ENCODE measurements at places on chromosomes 16 and 17. TPM values are rescaled to one million over a fixed set of nuclear protein-coding genes. Genes with fewer than 3 reads are reported as not detected.

DNA sequence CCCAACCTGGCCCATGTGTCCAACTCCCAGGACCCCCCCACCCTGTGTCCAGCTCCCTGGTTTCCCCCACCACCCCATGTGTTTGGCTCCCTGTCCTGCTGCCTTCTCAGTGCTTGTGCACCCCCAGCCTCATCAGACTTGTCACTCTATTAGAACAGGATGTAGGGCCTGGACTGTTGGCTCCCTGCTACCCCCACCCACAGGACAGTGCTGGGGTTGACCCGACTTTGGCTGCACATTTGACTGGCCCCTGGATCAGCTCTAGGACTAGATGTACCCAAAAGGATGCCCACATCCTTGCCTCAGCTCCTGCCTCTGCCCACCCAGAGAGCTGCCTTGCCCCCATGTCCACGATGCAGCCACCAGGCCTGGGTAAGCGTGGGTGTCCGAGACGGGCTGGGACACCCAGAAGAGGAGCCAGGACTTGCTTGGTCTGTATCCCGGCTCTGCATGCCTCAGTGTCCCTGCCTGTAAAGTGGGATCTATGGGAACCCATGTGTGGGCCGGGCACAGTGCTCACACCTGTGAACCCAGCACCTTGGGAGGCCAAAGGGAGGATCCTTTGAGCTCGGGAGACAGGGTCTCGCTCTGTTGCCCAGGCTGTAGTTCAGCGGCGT is 1.5 kb upstream of the CCDC57 start:
- DNase-seq: no peak

DNA sequence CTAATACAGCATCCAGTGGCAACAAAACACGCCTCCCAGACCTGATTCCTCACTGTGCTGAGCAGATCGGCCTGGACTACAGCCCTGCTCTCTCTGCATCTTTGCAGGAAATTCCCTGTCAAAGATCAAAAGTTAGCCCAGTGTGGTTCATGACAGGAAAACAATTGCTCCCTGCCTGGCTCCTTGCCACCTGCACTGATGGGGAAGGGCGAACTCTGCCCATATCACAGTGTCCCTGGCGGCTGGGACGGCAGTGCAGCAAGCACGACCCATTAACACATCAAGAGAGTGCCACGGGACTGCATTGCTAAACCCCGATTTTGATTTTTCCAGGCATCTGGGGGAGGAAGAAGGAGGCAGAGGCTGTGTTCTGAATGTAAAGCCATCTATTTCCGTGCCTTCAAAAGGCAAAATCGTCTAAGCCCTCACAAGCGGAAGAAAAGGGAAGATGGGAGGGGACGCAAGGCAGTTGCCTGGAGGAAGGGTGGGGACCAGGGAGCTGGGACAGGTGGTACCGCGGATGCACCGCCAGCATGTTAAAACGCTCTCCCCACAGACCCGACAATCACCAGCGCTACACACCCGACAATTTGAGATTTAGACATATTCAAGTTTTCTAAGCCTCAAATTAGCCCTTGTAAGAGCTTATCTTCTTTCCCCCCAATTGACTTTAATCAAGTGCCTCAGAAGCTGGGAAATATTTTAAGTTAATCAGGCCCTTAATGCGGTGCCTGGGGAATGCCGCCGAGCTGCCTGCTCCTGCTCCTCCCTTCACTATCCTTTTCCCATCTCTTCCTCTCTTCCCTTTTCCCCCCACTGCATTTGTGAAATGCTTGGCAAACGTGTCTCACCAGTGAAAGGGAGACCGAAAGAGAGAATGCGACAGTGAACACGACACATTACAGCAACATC is 238.8 kb upstream of the CDH5 start:
- DNase-seq: peak; percentile 79

DNA sequence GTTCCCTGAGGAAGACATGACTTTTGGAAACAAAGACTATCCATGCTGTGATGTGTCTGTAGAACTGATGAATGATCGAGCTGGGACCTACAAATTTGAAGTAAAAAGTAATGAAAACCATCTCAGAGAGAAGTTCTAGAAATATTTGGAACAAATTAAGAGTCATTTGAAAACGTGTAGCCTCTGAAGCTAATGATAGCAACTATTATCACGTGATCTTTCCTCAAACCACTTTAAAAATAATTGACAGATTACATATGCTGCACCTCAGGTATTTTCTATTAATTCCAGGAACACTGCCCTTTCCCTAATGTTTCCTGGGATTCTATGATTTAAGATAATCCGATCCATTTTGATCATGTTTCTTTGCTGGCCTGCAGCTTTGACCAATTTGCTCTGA is 990.3 kb downstream of the CDH8 start:
- DNase-seq: no peak

GRCh38 chr16:55949518-55949917 is 74.3 kb upstream of the CES5A start:
- no peak for DNase-seq

KRT37 gene
- total RNA-seq: not detected

DNA sequence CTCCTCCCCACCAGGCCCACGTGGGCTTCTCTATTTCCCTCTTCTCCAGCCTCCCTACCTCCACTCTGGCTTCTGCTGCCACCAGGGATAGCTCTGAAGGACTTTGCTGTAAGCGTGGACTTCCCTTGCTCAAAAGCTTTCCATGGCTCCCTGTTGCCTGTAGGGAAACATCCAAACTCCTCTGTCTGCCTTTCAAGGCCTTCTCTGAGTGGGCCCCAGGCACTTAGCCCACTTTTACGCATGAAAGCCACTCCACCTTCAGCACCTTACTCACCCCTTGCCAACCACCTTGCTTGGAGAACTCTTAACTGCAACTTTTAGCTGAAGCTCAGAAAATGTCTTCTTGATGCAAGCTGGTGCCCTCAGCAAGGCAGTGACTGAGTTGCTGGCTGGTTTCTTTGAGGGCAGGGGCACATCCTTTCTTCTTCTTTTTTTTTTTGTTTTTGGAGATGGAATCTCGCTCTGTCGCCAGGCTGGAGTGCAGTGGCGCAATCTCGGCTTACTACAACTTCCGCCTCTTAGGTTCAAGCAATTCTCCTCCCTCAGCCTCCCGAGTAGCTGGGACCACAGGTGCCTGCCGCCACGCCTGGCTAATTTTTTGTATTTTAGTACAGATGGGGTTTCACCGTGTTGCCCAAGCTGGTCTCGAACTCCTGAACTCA is 52.0 kb upstream of the DLX4 start:
- DNase-seq: no peak

IGSF6 gene
- total RNA-seq: not detected

VKORC1 gene
- total RNA-seq: 57.0 TPM

CDC6 gene
- total RNA-seq: 88.4 TPM

CDRT15L2 gene
- not detected for total RNA-seq

GRCh38 chr17:63418540-63418939 is 27.6 kb downstream of the CYB561 start:
- DNase-seq: peak; percentile 40

- DNase-seq: no peak
Observed at GRCh38 chr16:12398029-12398682, 405.5 kb downstream of the CPPED1 start.

TRPV3 gene
- 17.4 TPM for total RNA-seq

- DNase-seq: no peak
Observed at GRCh38 chr16:15723808-15724207, 73.8 kb downstream of the NDE1 start.

DNA sequence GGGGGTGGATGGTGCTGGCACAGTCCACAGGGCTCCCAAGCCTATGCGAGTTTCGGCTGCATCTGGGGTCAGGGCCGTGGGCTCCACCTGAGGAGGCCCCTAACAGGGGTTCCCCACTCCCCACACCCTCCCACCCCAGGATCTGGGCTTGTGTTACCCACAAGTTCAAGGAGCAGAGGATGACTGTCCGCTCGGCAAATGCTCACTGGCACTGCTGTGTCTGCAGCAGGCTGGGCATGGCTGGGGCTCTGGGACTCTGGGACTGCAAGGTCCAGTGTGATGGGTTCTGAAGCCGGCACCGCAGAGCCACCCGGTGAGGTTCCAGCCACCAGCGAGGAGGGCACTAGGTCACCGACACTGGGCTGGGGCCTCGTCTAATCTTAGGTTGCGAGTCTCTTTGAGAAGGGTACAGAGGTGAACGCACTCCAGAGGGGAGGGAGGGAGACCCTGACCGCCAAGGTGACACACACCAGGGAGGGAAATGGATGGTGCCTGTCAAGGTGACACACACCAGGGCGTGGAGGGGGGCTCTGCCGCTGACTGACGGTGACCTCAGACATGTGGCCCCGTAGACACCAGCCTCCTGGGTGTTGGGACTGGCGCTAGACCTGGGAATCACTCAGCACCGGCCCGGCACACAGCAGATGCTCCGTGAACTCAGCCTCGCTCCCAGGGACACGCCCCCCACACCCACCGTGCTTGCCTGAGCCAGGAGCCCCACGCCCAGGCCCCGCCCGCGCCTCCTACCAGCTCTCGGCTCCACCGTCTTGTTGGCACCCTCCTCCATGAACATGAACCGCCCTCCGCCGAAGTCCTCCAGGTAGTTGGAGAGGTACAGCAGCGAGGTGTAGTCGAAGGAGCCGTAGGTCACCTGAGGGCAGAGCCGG is 20.5 kb upstream of the HEXD start:
- DNase-seq: no peak

DNA sequence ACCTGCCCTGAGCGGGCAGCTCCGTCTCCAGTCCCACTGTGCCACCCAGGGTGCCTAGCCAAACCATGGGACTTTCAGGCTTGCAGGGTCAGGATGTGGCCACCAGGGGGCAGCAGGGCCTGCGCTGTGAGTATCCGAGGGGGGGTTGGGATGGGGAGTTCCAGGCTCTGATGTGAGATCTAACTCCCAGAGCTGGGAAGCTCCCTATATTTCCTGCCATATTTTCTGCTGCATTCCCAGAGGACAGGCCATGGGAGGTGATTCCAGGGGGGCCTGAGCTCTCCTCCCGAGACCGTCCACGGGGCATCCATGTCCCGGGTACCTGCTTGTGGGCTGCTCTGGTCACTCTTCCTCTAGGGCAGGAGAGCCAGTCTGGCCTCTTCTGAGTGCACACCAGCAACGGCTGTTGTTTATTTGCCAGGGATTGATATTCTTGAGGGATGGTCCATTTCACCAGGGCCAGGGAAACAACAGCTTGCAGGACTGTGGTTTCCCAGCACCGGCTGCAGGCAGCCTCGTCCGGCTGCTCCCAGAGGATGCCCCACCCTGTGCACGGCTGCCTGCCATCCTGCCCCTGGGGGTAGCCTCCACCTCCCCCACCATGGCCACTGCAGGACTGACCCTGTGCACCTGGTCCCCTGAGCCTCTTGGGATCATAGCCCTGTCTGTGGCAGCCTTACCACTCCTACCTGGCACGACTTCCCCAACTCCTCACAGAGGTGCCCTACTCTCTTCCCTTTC is 1.2 kb downstream of the GPR142 start:
- peak; percentile 95 for DNase-seq

- DNase-seq: no peak
Observed at GRCh38 chr16:49504023-49504364, 130.4 kb downstream of the C16orf78 start.

- DNase-seq: no peak
Observed at GRCh38 chr16:61382435-61382834, 653.8 kb downstream of the CDH8 start.

KRT36 gene
- not detected for total RNA-seq

AGRP gene
- total RNA-seq: not detected

C17orf50 gene
- not detected for total RNA-seq

GRCh38 chr17:58679263-58680037 is 12.4 kb downstream of the TEX14 start:
- peak; percentile 71 for DNase-seq

ITPRIPL2 gene
- 19.3 TPM for total RNA-seq

DNA sequence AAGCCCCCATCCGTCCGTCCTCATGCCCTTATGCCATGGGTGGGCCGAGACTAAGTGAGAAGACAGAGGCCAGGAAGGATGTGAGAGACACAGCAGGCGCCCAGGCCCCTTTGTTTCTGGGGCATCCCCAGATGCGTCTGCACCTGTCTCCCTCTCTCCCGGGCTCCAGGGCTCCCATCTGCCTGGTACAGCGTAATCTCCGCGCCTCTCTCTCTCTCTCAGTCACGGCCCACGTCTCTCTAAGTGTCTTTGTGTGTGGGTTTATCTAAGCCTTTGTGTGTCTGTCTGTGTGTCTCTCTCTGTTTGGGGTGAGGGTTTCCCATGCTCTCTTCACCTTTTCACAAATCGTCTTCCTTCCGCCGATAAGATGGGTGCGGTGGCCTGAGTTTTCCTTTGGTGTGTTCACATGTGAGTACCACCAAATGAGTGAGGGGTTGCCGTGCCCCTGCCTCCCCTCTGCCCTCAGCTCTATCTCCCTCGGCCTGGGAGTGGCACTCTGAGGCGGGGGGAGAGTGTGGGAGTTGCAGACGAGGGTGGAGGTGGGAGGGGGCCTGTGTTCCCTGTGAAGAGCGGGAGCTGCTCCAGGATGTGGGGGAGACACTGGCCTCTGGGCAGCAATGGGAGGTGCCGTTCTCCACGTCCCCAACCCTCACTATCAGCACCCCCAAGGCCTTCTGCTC is 25.8 kb upstream of the ABCC3 start:
- no peak for DNase-seq

GRCh38 chr17:61144137-61144536 is 255.5 kb upstream of the TBX2 start:
- no peak for DNase-seq

MPO gene
- not detected for total RNA-seq

GRCh38 chr16:62741692-62742091 is 705.5 kb upstream of the CDH8 start:
- DNase-seq: no peak

LAT gene
- total RNA-seq: 5.1 TPM

DNA sequence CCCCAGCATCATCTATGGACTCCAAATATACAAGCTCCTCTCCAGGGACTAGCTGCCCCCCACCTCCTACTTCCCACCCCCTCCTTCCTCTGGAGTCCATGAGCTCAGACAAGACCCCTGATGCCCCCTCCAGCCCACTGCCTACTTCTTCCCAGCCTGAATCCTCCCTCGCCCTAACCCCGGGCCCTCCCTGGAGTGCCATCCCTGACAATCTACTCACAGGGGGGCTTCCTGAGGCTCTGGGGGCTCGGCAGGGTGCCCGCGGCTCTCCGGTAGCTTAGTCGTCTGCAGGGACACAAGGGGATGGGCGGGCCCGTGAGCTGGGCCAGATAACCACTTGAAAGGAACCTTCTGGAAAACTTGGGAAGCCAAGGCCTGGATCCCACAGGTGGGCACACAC is 15.1 kb downstream of the MPP3 start:
- peak; percentile 42 for DNase-seq

GRCh38 chr17:48997827-48998586 is 822 bp downstream of the IGF2BP1 start:
- peak; percentile 77 for DNase-seq

DNA sequence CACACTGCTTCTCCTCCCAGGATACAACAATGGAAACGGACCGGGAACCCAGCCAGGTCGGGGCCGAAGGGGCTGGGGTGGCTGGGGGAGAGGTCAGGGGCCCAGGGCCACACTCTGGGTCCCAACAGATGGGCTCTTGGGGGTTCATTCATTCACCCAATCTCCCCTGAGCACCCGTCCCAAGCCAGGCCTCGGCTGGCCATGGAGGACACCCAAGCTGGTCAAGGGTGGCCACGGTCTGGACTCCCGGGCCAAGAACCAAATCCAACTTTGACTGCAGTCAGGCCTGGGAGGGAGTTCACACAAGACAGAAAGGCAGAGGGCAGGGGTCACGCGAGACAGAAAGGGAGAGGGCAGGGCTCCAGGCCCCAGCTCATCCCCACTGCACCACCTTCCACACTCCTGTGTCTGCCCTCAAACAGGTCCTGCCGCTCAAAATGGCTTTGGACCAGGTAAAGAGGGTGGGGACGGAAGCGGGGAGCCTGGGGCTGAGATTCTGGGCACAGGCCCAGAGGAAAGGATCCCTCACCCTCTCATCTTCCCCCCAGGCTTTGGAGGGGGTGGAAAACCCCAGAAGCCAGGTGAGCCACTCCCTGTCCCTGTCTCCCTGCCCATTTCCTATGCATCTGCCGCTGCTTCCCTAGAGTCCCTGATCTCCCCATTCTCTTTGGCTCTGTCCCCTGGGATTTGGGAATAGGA is 12.3 kb upstream of the PKMYT1 start:
- DNase-seq: no peak

TEX19 gene
- 0.48 TPM for total RNA-seq
